ENCODE measurements at places on chromosomes 7 and 10. TPM values are rescaled to one million over a fixed set of nuclear protein-coding genes. Genes with fewer than 3 reads are reported as not detected.

The ENTPD1 gene
- total RNA-seq: not detected

- DNase-seq: no peak
Observed at GRCh38 chr10:121243609-121244241, 354.5 kb downstream of the FGFR2 start.

The MET gene
- 0.56 TPM for total RNA-seq

DNA sequence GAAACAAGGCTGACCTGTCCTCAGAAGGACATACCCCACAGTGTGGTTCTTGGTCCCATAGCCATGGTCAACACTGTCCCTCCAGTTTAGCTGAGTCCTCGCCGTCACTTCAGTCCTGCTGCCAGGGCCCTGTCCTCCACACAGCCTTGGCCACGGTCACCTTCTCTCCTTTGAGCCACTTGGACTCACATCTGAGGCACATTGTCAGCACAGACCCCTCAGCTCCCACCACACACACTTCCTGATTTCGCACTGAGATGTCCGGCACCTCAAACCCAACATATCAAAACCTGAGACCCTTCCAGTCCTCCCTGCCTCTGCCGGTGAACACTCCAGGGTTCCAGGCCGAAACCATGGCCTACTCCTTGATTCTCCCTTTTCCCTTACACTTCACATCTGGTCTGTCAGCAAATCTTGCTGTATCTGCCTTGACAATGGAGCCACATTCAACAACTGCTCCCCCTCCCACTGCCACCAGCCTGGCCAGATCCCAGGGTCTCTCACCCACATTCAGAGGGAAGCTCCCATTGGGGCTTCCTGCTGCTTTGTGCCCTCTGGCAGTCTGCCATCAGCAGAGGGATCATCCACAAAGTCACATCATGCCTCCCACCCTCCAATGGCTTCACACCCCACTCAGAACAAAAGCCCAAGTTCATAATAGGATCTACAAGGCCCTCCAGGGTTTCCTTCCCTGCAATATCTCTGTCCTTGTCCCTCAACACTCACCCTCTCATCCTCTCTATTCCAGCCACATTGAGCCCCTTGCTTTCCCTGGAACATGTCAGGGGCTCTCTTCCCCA, 219.6 kb upstream of the SHH start:
- DNase-seq: no peak

The PRSS37 gene
- not detected for total RNA-seq

The ZNF853 gene
- 5.5 TPM for total RNA-seq

GRCh38 chr7:157461573-157462418, 125.0 kb downstream of the DNAJB6 start:
- DNase-seq: no peak

The LMOD2 gene
- total RNA-seq: not detected

The FAM237B gene
- total RNA-seq: not detected

GRCh38 chr10:71125749-71126107, 86.6 kb upstream of the UNC5B start:
- no peak for DNase-seq

DNA sequence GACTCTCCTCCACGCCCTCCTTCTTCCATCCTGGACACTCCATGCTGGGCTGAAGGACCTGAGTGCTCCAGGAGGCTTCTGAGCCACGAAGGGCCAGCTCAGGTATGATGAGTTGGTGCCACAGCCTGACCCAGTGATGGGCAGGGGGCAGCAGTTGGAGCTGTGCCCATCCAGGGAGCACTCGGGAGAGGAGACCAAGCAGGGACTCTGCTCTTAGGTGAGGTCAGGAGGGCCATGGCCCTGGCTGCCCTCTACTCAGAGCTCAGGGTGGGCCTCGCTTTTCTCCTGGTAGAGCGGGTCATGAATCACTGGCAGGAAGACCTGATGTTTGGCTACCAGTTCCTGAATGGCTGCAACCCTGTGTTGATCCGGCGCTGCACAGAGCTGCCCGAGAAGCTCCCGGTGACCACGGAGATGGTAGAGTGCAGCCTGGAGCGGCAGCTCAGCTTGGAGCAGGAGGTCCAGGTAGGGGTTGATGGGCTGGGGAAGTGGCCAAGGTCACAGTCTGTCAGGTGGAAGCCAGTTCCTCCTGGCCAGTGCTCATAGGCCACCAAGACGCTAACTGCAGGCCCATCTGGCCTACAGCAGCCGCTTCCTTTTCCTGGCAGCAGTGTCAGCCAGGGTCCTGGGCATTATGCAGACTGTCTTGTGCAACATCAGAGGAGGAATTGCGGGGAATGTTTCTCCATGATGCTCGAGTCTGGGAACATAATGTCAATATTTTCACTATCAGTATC, 50.8 kb downstream of the ALOX5 start:
- DNase-seq: no peak

DNA sequence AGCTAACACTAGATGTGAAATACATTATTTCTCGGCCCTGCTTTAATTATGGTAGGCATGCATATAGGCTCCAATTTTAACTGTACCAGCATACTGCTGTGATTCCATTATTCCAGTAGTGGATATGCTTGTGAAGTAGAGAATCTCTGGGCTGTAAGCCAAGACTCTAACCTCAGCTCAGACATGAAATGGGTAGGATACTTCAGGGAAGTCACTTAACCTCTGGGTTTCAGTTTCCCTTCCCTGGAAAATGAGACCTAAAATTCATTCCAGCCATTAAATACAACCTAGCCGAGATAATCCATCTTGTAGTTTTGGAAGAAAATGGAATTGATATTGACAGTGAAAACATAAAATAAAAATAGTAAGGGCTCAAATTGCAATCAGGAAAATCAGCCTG, 59.6 kb upstream of the TRIL start:
- DNase-seq: no peak

DNA sequence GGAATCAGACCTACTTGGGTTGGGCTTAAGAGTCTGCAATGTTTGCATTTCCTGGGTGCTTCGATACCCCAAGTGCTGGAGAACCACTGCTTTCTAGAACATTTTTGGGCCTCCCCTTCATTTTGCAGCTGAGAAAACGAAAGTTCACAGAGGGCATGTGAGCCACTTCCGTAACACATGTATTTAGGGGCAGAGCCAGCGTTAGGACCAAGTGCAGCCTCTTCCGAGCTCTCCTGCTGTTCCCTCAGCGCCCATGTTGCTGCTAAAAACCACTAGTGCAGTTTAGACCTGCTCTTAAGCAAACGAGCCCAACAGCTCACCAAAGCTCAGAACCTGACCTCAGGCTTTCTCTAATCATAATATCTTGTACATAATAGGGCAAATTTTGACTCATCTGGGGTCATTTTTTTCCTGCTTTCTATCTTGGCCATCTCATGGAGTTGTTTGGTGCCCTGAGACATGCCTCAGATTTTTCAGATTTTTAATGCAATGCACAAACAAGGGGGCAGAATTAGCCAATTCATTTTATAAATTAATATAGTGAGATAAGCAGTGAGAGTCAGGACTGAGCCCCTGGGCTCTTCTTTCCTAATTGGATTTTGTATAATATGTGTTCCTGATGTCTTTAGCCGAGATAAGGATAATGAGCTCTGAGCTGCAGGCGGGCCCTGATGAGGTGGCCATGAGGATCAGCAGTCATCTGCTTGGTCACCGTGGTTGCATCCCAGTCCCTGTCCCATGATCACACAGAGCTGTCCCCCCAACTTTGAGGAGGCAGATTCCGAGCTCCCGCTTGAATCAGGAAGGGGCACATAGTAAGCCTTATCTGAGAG, 12.9 kb downstream of the BAG3 start:
- DNase-seq: no peak

- DNase-seq: no peak
Observed at GRCh38 chr10:20877554-20877953, 19.6 kb downstream of the NEBL start.

DNA sequence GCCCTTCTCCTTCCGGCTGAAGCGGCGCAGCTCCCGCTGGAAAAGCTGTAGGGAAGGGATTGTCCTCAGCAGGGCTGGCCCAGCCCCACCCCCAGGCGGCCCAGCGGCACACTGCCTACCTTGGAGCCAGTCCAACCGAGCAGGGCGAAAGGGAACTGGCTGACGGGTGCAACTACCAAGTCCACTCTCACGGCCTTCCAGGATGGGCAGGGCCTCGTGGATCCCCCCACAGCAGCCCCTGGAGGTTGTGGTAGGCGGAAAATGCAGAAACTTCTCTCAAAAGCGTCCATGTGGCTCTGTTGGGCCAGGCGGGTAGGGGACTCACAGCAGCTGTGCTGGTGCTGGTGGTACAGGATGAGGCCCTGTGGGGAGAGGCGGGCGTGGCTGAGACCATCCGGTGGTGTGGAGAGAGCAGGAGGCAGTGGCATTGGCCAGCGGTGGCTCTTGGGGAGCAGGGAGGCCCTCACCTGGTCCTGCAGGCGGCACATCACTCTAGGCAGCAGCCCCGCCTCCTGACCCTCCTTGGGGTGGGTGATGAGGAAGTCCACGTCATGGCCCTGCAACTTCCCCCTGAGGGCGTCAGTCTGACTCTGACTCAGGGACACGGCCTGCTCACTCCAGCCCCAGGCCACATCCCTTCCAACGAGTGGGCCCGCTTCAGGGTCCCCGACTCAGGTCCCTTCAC, 8.4 kb upstream of the PGAM2 start:
- DNase-seq: no peak

The SPDYE1 gene
- total RNA-seq: not detected

DNA sequence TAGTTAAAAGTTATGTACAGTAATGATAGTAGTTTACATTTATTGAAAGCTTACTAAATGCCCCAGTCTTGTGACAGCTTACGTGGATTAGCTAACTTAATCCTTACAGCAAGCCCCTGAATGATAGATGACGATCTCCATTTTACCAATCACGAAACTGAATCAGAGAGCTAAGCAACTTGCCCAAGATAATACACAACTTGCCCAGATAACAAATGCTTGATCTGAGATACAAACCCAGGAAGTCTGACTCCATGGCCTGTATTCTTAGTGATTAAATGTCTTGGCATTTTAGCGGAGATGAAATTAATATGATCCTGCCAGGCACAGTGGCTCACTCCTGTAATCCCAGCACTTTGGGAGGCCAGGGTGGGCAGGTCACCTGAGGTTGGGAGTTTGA, 46.9 kb upstream of the FMC1 start:
- no peak for DNase-seq

- DNase-seq: no peak
Observed at GRCh38 chr7:122974229-122974628, 21.3 kb downstream of the TAS2R16 start.

GRCh38 chr7:111371437-111371836, 190.9 kb downstream of the IMMP2L start:
- no peak for DNase-seq

The RBM20 gene
- total RNA-seq: 5.8 TPM

- peak; percentile 76 for DNase-seq
Observed at GRCh38 chr7:50449881-50450589, at the start of gene FIGNL1. FIGNL1 (minus strand) TSS chr7:50450350; CDS start chr7:50447287, 3,063 bp downstream.

DNA sequence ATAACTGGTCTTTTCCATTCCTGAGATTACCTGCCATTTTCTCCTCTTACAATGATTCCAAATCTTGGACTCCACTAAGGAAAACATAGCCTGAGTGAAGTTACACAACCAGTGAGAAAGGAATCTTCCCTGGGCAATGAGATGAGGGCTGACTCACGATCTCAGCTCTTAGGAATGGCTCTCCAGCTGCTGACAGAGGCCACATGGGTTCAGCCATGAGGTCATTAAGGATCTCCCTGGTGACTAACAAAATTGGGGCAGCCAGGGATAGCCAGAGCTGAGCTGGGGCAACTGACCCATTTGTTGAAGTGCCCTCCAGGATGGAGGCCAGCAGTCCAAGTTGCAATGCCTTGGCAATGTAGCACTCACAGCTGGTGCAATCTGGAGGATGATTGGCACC, 78.7 kb upstream of the MKLN1 start:
- peak; percentile 24 for DNase-seq

The LIPF gene
- not detected for total RNA-seq

The CNTNAP2 gene
- total RNA-seq: 25.8 TPM

The CDK1 gene
- total RNA-seq: 10.4 TPM

DNA sequence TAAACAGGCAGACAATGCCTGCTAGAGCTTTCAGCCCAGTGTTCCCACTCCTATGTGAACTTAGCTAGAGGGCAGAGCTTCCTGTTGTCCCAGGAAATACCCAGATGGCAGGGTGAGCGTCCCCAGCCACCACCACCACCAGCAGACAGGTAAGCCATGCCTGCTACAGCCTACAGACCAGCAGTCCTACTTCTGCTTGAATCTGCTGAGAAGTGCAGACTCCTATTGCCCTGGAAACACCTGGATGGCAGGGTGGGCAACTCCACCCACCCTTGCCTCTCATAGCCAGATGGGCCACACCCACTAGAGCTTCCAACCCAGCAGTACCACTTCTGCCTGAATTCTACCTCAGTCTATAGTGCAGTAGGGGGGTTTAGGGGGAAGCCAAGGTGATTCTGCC, 64.4 kb downstream of the FBXL13 start:
- no peak for DNase-seq

- no peak for DNase-seq
Observed at GRCh38 chr10:108788891-108789290, 1134.4 kb downstream of the XPNPEP1 start.

DNA sequence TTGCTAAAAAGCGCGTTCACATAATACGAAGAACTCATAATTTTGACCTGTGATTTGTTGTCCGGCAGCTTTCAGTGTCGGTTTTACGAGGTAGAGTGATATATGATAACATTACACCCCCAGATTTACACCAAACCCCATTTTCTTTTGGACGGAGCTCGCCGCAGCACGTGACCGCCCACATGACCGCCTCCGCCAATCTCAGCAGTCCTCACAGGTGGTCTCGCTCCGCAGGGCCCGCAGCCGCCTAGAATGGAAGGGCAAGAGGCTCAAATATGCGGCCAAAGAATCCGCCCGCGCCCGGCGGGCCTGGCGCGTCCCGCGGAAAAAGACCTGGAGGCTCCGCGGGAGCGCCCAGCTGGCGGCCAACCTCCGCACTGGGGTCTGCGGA, at the start of gene HOXA7:
HOXA7 (minus strand) TSS at position 168 of the 391 bp plus-strand sequence; CDS start at position 38, 130 bp downstream.
- DNase-seq: no peak

DNA sequence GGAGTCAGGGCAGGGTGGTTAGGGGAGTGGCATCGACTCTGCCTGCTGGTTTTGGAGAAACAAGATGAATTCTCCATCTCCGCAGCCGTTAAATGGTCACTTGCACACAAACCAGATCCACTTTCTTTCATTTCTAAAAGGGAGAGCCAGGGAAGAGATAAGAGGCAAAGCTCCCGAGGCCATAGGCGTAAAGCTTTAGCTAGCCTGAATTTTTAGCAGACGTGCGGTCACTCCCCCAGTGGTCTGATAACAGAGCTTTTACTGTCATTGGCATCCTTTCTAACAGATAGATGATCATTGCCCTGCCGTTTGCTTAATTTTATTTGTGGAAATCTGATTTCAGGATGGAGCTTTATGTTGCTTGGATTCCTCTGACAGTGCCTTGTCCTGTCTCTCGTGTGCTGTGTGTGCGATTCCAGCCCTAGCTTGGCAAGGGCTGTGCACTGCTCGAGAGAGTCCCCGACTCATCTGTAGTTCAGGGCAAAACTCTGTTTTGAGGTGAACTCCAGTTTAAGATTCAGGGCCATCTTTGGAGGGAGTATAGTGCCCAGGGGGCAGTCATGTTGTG, 62.5 kb downstream of the GATA3 start:
- no peak for DNase-seq
